Activated naive CD4-positive, alpha-beta T cell (primary cell): ENCODE measurements at places on chromosomes 6 and 20.

DNA sequence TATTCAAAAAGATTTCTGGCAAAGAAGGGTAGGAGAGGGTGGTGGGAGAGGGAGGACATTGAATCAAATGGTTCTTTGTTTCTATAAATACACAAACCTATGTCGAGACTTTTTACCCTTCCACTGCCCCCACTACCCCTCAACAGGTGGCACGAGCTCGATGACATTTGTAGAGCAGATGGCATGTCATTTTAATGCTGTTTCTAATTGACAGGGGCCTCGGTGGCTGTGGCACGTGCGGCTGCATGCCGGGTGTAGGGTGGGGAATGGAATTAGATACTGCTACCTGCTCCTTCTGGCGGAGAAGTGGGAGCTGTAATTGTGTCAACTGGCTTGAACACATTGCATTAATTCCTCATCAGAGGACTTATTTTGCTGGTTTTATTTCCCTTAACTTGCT is 29.1 kb upstream of the SASH1 start:
- DNase-seq: no peak

GRCh38 chr6:109347779-109348178 is 34.5 kb downstream of the CD164 start:
- DNase-seq: no peak

- no peak for DNase-seq
Observed at GRCh38 chr6:27972750-27973149, 15.7 kb downstream of the OR2B6 start.

GRCh38 chr6:170378502-170378901 is 71.9 kb downstream of the FAM120B start:
- DNase-seq: no peak

DNA sequence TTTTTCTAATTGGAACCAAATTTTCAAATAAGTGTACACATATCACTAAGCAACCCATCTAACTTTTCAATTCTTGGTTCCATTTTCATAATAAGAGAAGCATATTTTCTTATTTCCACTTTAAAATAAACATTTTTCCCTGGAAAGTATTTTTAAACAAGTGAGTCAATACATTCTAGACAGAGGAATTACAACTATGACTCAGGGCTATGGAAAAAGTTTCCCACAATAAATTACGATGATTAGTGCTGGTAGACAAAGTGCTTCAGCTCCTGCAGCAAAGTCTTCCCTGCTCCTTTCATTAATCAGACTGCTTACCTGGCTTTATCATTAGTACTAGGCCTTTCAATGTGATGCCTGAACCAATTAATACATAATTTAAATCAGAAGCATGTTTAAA is 322.5 kb downstream of the HACE1 start:
- DNase-seq: no peak

DNA sequence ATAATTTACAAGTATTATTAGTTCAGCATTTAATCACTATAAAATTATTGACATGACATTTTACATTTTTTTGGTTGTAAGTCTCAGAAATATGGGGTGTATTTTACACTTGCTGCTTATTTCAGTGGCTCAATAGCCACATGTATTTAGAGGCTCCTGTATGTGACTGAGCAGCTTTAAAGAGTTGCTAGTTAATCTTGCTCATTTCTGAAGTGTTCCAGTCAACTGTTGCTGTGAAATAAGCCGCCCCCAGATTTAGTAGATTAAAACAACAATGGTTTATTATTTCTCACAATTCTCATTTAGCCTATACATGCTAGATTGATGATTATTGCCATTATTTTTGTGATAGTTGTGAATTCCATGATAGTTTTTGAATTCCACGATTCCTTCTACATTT is 23.0 kb downstream of the CD109 start:
- no peak for DNase-seq
